ENCODE measurements at places on chromosomes 1 and 21.

DNA sequence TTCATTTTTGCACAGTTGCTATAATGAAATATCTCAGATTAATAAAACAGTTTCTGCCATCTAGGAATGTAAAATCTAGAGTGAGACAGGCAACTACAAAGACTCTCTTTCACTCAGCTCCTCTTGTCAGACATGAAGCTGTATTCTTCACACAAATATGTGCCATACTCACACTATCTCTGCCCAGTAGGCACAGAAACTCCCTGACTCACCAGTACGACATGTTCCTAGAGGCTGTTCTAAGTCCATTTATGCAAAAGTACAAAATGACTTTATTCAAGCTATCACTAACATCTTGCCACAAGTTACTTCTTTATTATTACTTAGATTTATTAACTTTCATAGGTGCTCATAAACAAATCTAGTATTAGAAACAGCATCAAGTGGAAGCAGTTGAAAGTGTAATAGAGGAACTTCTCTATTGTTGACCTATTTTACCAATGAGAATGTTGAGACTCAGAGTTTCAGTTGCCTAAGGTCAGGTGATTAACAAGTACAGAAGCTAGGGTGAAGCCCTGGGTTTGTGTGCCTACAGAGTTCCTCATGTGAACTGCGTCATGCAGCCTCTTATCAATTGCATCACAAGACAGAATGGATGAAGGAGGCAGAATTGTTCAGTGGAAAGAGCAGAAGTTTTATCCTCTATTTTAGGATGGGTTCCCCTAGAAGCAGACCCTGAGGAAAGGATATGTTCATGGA lies 98.9 kb downstream of the RGS2 start:
- DNase-seq = peak; percentile 47

GRCh38 chr1:22418933-22419382 lies 32.7 kb upstream of the ZBTB40 start:
- DNase-seq = peak; percentile 78

DNA sequence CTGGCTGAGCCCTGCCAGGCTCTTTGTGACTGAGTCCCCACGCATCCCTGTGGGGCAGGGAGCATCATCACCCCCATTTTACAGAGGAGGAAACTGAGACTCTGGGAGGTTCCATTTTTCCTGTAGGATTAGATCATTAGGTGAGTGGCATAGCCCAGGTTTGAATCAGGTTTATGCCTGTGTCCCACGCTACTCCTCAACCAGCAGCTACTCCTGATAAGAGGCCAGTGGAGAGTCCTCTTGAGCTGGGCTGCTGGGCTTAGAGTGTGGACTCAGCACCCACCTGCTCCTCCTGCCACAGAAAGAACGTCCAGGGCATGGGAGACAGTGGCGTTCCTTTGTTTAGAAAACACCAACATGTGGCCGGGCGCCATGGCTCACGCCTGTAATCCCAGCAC lies 30.7 kb downstream of the TNFRSF1B start:
- DNase-seq = no peak

- DNase-seq = peak; percentile 92
Measured at GRCh38 chr1:163875200-163875926, 553.6 kb downstream of the NUF2 start.

DNA sequence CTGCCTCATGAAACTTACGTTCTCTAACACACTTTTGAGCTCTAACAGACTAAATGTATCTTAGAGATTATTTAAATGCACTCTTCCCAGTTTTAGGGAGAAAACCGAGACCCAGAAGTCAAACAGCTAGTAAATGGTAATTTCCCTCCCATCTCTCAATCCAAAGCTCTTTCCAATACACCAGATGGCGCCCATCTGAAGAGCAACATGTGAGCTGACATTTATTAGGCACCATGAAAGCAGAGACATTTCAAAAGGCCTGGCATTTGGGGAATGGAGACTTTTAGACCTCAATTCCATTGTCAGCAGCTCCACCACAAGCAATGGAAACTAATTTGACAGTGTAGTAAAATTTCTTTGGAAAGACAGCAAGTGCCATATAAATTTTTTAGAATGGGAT lies 191.4 kb downstream of the DAB1 start:
- DNase-seq = peak; percentile 10

GRCh38 chr1:183804916-183805841 lies at the start of gene RGL1:
Gene RGL1, plus strand, starts transcription at chr1:183805120. Its CDS starts 178 bp downstream, at chr1:183805298.
- DNase-seq = peak; percentile 90

DNA sequence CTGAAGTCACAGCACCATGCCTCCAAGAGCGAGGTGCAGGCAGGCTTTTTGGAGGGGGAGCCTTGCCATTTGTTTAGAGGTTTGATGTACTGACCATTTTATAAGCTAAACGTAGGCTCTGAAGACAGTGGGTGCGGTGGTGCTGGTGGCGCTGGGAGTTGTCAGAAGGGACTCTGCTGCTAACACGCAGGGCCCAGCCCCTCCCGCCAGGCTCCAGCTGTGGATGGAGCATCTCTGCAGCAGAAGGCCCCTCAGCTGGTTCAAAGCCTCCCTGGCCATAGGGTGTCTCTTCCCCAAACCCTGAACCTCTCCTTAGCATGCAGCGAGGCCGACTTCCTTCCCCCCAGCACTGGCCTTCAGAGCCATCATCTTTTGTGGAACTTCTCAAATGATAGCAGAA lies 105.3 kb downstream of the AJAP1 start:
- DNase-seq = no peak

GRCh38 chr1:15756143-15757015 lies 2.2 kb upstream of the FBLIM1 start:
- DNase-seq = peak; percentile 44

GRCh38 chr1:214708321-214708955 lies 105.4 kb downstream of the CENPF start:
- peak; percentile 52 for DNase-seq

GRCh38 chr1:218592688-218593087 lies 247.6 kb downstream of the TGFB2 start:
- no peak for DNase-seq

- no peak for DNase-seq
Measured at GRCh38 chr21:39666026-39666425, 53.3 kb downstream of the B3GALT5 start.

GRCh38 chr1:66729119-66729518 lies 23.1 kb upstream of the DYNLT5 start:
- no peak for DNase-seq

- peak; percentile 62 for DNase-seq
Measured at GRCh38 chr1:33429856-33430691, 821 bp downstream of the PHC2 start.

DNA sequence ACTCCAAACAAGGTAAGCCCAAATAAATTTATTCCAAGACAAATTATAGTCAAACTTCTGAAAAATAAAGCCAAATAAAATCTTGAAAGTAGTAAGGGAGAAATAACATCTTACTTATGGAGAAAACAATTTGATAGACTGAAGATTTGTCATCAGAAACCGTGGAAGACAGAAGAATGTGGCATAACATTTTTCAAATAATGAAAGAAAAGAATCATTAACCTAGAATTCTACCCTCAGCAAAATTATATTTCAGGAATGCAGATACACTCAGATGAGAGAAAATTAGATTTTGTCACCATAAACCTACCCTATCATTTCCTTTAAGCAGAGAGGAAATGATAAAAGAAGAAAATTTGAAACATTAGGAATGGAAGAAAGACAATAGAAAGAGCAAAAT lies 27.3 kb upstream of the PADI1 start:
- DNase-seq = no peak

- DNase-seq = no peak
Measured at GRCh38 chr21:44065428-44065827, 41.8 kb upstream of the PWP2 start.

DNA sequence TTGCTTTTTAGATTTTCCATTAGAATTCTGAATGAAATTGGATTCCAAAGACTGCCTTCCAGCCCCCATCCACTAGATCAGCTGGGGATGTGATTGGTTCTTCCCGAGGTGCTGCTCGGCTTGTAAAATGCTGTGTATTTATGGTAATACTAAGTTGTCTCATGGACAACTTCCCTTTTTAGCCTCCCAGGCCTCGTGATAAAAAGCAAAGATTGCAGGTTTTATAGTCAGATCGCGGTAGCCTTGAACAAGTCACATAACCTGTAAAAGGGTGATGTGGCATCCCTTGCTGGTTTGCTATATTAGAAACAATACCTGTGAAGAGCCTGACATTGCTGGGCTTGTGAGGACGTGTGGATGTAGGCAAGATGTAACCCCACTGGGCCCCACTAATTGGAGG lies 10.4 kb downstream of the MUL1 start:
- DNase-seq = no peak

- DNase-seq = no peak
Measured at GRCh38 chr21:37204580-37204979, 62.6 kb downstream of the VPS26C start.

DNA sequence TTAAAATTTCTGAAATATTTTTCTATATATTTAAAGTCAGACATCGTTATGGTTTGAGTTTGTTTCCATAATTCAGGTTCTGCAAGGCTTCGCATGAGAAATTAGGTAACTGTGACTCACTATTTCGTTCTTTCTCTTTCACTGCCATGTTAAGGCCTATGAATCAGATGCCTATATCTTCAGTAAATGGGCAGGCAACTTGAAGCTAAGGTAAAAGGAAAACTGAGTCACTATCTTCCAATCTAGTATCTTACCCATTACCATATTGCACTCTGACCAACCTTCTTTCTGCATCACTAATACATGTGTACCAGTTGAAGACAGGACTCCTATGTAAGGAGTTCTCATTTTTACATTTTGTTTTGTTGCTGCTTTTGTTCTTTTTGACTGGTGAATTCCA lies 37.8 kb downstream of the PYHIN1 start:
- no peak for DNase-seq

- DNase-seq = no peak
Measured at GRCh38 chr21:45545691-45546531, 3.7 kb upstream of the SLC19A1 start.

- no peak for DNase-seq
Measured at GRCh38 chr1:229129301-229130027, 141.4 kb upstream of the RAB4A start.

- DNase-seq = no peak
Measured at GRCh38 chr1:1292442-1292779, 12.2 kb downstream of the SCNN1D start.

DNA sequence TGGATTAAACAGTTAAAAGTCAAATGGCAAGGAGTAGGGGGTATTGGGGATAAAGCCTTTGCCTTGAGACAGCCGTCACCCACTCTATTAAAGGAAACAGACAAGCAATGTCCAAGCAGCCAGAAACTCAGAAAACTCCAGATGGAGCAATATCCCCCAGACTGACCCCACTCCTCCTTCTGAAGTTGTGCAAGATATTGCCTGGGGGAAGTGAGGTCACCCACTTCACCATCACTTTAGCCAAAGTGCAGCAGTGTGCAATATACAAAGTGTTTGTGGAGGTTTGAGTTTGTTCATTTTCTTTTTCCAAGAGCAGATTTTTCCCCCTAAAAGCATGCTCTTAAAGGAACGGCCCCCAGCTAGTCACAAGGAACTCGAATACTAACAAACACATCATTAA lies 125.1 kb downstream of the ETS2 start:
- DNase-seq = peak; percentile 77

- no peak for DNase-seq
Measured at GRCh38 chr1:22168412-22168973, 25.6 kb upstream of the WNT4 start.

DNA sequence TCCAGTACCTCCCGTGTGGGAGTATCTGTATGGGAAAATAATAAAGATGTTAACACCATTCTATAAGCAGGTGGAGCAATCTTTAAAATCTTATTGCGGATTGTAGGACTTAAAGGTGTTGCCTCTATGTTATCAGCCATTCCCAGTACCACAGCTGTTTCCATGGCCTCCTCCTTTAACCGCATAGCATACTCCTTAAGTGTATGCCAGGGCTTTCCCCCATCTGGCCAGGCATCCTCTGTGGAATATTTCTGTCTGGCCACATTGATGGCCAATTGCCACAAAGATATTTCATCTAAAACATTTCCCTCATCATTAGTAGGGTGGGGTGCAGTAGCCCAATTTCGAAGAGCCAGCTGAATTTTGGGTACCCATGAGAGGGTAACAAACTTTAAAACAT lies 7.3 kb upstream of the STUM start:
- DNase-seq = no peak

- DNase-seq = peak; percentile 61
Measured at GRCh38 chr21:35850542-35851103, 209.7 kb downstream of the SETD4 start.

DNA sequence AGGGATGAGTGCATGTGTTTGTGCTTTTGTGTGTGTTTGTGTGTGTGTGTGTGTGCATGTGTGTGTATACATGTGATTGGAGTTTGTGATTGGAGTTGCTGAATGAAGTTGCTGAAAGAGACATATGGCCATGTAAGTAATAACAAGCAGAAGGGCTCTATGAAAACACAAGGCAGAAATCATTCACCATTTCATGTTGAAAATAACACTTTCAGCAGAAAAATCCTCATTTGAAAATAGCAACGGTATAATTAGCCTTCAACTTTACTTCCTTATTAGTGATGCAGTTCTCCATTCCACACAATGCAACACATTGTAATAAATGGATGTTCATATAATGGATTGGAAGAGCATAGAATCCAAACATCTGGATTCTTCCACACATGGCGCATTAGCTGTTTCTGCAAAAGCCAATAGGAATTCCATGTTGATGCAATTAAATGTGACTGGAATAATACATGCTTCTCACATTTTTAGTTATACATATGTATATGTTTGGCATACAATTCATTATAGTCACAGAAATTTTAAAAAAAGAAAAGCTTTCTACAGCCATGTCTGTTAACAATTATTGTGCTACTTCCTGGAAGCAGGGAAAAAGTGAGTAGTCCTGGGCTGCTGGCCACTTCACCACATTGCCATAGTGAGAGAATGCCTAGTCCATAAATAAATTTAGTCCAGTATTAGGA lies 538.0 kb downstream of the LTN1 start:
- DNase-seq = peak; percentile 88

Measured in GM23248 (cell line).